ENCODE measurements at places on chromosomes 2 and 18. TPM values are rescaled to one million over a fixed set of nuclear protein-coding genes. Genes with fewer than 3 reads are reported as not detected.

The LINC00305 gene
- not detected for total RNA-seq

The REG1B gene
- not detected for total RNA-seq

The LOXHD1 gene
- total RNA-seq = not detected

The FBXO36 gene
- total RNA-seq = 6.2 TPM

The ANKRD44 gene
- 7.4 TPM for total RNA-seq

The CDH19 gene
- total RNA-seq = not detected

The AMER3 gene
- not detected for total RNA-seq

Data from Daoy (cell line).